ENCODE measurements at places on chromosomes 3 and 15. TPM values are rescaled to one million over a fixed set of nuclear protein-coding genes. Genes with fewer than 3 reads are reported as not detected.

Gene CACNA2D3
- polyA plus RNA-seq: 0.36 TPM

- no peak overlapping the region for H3K4me3 ChIP-seq
- no peak for DNase-seq
- H3K4me1 ChIP-seq: no peaks in the 10 kb centered on the region
- H3K36me3 ChIP-seq: no peaks in the 10 kb centered on the region
- no peaks in the 10 kb centered on the region for H3K27me3 ChIP-seq
- H3K27ac ChIP-seq: no peak overlapping the region
These were observed 25.4 kb downstream of the ISG20 start for GRCh38 chr15:88664151-88664778.

Gene NDUFB4
- 332 TPM for polyA plus RNA-seq

DNA sequence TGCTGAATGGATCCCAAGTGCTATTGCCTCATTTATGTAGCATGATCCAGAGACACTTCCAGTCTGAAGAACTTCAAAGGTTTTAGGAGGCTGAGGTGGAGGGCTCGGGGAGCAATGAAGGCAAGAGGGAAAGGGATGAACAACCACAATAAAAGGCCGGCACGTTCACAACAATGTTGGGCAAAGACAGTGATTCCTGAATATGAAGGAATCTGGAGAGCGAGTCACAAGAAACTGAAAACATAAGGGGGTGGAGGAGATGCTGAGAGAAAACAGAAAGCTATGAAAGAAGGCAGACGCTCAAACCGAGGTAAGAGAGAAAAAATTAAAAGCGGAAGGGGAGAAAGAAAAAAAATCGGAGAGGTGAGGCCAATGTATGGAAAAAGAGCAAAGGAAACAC lies 120.1 kb downstream of the GREM1 start:
- peaks cover 48% of the 10 kb centered on the region for H3K36me3 ChIP-seq
- peaks cover 17% of the 10 kb centered on the region for H3K4me1 ChIP-seq
- no peak overlapping the region for H3K4me3 ChIP-seq
- no peak overlapping the region for H3K27ac ChIP-seq

- H3K27ac ChIP-seq: no peak overlapping the region
- no peak for DNase-seq
- peaks cover 1% of the 10 kb centered on the region for H3K36me3 ChIP-seq
- H3K4me3 ChIP-seq: no peak overlapping the region
- no peaks in the 10 kb centered on the region for H3K4me1 ChIP-seq
- H3K27me3 ChIP-seq: no peaks in the 10 kb centered on the region
These were observed 2.3 kb upstream of the ADPGK start for GRCh38 chr15:72785841-72786240.

- no peak for DNase-seq
- H3K4me1 ChIP-seq: no peaks in the 10 kb centered on the region
- H3K27ac ChIP-seq: no peak overlapping the region
- H3K36me3 ChIP-seq: no peaks in the 10 kb centered on the region
- no peaks in the 10 kb centered on the region for H3K27me3 ChIP-seq
These were observed 194.3 kb upstream of the SGO1 start for GRCh38 chr3:20380295-20380694.

Gene MAGEL2
- 0.03 TPM for polyA plus RNA-seq

- no peaks in the 10 kb centered on the region for H3K36me3 ChIP-seq
- H3K4me3 ChIP-seq: no peak overlapping the region
- no peaks in the 10 kb centered on the region for H3K27me3 ChIP-seq
- no peak overlapping the region for H3K27ac ChIP-seq
These were observed 52.4 kb downstream of the DRD3 start for GRCh38 chr3:114126461-114126860.

Gene CDC25A
- 3.8 TPM for polyA plus RNA-seq

DNA sequence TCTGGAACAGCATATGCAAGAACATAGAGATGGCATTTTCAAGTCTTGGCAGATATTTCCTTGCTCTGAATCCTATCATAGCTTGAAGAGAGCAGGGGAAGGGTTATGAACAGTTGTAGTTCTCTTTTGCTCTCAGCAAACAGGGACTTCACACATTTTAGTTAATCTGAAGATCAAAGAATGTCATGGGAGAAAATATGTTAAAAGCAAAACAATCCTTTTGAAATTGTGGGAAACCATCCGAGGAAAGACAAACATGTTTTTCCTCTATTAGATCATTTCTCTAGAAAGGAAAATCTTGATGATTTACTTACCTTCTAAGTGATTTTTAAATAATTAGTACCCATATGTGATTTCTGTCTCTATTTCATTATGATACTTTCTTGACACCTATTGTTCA lies 77.8 kb upstream of the DCBLD2 start:
- peak overlapping the region; percentile 94 for H3K27ac ChIP-seq
- H3K4me1 ChIP-seq: peaks cover 25% of the 10 kb centered on the region
- DNase-seq: no peak
- no peaks in the 10 kb centered on the region for H3K27me3 ChIP-seq
- no peak overlapping the region for H3K4me3 ChIP-seq
- H3K36me3 ChIP-seq: peaks cover 17% of the 10 kb centered on the region

Gene HRG
- polyA plus RNA-seq: not detected

DNA sequence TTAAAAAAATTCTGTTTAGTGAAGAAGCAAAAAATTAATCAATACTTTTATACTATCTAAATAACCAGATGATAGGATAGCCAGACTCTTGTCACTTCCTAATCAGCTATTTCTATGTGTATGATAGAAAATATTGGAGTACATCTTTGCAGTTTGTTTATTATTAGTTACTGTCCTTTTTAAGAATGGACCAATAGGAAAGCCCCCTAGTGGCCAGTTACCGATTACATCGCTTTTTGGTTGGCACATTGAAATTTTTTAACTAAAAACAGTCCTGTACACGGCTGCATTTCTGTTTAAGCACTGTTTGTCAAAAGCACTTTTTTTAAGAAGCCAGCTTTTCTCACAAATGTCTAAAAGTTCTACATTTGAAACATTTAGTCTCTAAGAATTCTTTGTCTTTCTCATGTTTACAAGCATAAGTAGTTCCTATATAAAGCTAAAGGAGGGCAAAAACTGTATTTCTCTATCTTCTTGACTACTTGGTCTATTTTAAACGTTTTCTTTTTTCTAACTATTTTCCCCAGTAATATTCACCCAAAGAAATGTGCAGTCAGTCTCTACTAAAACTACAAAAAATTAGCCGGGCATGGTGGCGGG lies 253.2 kb upstream of the LRTM1 start:
- no peaks in the 10 kb centered on the region for H3K27me3 ChIP-seq
- DNase-seq: peak; percentile 38
- H3K27ac ChIP-seq: no peak overlapping the region
- peaks cover 12% of the 10 kb centered on the region for H3K4me1 ChIP-seq

DNA sequence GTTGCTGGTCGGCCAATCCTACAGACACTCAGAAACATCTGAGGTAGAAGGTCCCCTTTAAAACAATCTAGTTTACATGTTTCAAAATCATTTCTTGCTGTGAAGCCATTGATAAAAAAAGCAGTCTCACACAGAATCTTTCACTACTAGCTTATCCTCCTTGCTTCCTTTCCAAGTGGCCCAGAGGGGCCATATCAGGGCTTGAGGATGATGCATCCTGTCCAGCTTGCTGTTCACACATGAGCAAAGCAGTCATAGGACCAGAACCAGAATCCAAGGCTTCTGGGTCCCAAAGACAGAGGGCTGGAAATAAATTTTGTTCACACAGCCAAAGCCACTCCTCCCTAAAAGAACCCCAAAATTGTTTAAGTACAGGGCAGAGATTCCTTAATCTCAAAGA lies 9.2 kb upstream of the LYZL4 start:
- H3K4me1 ChIP-seq: no peaks in the 10 kb centered on the region
- no peak overlapping the region for H3K27ac ChIP-seq
- H3K27me3 ChIP-seq: no peaks in the 10 kb centered on the region
- DNase-seq: no peak
- H3K36me3 ChIP-seq: no peaks in the 10 kb centered on the region

GRCh38 chr3:28586325-28586724 lies 237.7 kb upstream of the AZI2 start:
- no peak overlapping the region for H3K27ac ChIP-seq
- peaks cover 7% of the 10 kb centered on the region for H3K4me1 ChIP-seq
- no peak overlapping the region for H3K4me3 ChIP-seq
- H3K27me3 ChIP-seq: no peaks in the 10 kb centered on the region
- H3K36me3 ChIP-seq: no peaks in the 10 kb centered on the region
- no peak for DNase-seq

Gene COL6A6
- not detected for polyA plus RNA-seq

Gene OR5H14
- not detected for polyA plus RNA-seq

Gene CHRM5
- polyA plus RNA-seq: not detected

- no peak for DNase-seq
- H3K36me3 ChIP-seq: no peaks in the 10 kb centered on the region
- no peak overlapping the region for H3K27ac ChIP-seq
- no peaks in the 10 kb centered on the region for H3K4me1 ChIP-seq
- H3K4me3 ChIP-seq: no peak overlapping the region
These were observed 96.8 kb downstream of the PPM1L start for GRCh38 chr3:160852856-160853255.

Gene DNAH12
- 0.03 TPM for polyA plus RNA-seq

- no peaks in the 10 kb centered on the region for H3K27me3 ChIP-seq
- peaks cover 24% of the 10 kb centered on the region for H3K4me1 ChIP-seq
- peaks cover 43% of the 10 kb centered on the region for H3K36me3 ChIP-seq
- H3K4me3 ChIP-seq: no peak overlapping the region
- DNase-seq: no peak
- no peak overlapping the region for H3K27ac ChIP-seq
These were observed 238.6 kb upstream of the TPM1 start for GRCh38 chr15:62803856-62804400.

- H3K36me3 ChIP-seq: no peaks in the 10 kb centered on the region
- peaks cover 52% of the 10 kb centered on the region for H3K27me3 ChIP-seq
- peaks cover 5% of the 10 kb centered on the region for H3K4me1 ChIP-seq
- H3K27ac ChIP-seq: no peak overlapping the region
- peak; percentile 91 for DNase-seq
These were observed 459 bp upstream of the ADCY5 start for GRCh38 chr3:123449102-123449996.

Gene MAP6D1
- polyA plus RNA-seq: 2.6 TPM

- H3K27ac ChIP-seq: no peak overlapping the region
- no peaks in the 10 kb centered on the region for H3K36me3 ChIP-seq
- H3K27me3 ChIP-seq: no peaks in the 10 kb centered on the region
- H3K4me1 ChIP-seq: no peaks in the 10 kb centered on the region
These were observed 20.6 kb downstream of the CCDC13 start for GRCh38 chr3:42752441-42752840.

DNA sequence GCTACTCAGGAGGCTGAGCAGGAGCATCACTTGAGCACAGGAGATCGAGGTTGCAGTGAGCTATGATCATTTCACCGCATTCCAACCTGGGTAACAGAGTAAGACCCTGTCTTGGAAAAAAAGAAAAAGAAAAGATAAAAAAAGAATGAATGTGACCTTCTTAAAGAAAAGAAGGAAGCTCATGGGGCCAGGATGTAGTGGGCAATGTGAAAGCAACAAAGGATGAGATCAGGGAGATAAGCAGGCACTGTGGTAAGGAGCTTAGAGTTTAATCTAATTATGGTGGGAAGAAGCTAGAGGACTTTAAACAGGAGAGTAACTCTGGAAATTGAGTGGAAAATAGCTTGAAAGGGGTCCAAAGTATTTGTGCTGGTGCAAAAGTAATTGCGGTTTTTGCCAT lies 231.6 kb upstream of the UBE2E2 start:
- H3K36me3 ChIP-seq: no peaks in the 10 kb centered on the region
- no peaks in the 10 kb centered on the region for H3K27me3 ChIP-seq
- H3K27ac ChIP-seq: no peak overlapping the region
- H3K4me1 ChIP-seq: no peaks in the 10 kb centered on the region
- H3K4me3 ChIP-seq: no peak overlapping the region

- no peaks in the 10 kb centered on the region for H3K36me3 ChIP-seq
- DNase-seq: no peak
- H3K4me3 ChIP-seq: no peak overlapping the region
- no peaks in the 10 kb centered on the region for H3K4me1 ChIP-seq
- H3K27ac ChIP-seq: no peak overlapping the region
These were observed 99.8 kb downstream of the TRIM69 start for GRCh38 chr15:44836094-44836493.

DNA sequence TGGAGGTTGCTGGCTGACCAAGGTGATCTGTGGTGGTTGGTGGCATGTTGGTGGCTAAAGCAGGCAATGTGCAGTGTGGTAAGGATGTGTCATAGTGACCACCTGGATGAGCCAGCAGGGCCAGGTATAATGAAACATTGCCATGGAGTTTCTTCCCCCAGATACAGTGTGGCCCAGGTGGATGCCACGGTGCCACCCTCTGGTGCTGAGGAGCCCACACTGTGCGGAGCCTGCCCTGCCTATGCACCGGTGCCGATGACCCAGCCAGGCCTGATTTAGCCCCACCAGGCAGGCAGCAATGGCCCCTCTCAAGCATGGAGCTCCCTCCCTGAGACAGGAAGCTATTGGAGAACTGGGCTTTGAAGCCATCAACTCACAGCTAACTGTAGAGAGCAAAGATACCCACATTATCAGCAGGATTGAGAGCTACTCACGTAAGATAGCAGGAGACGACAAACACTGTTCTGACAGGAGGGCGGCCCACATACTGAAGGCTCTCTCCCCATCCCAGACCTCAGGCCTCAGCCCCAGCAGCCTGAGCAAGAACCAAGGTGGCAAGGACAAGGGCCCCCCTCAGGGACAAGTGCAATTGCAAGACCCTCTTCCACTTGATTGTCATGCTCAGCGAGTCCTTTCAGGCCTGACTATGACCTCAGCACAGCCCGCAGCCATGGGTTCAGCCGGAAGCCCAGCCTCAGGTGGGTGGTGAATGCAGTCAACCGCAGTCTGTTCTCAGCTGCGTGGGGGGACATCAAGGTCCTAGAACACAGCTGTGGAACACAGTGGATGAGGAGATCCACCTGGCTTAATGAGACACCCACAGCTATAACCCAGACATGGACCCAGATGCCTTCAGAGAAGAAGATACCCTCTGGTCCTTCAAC lies 82.8 kb upstream of the CDV3 start:
- H3K36me3 ChIP-seq: no peaks in the 10 kb centered on the region
- no peak for DNase-seq
- H3K4me3 ChIP-seq: no peak overlapping the region
- peaks cover 6% of the 10 kb centered on the region for H3K4me1 ChIP-seq
- no peak overlapping the region for H3K27ac ChIP-seq
- H3K27me3 ChIP-seq: no peaks in the 10 kb centered on the region

Gene ASB14
- not detected for polyA plus RNA-seq

- no peaks in the 10 kb centered on the region for H3K27me3 ChIP-seq
- peak; percentile 80 for DNase-seq
- peaks cover 95% of the 10 kb centered on the region for H3K4me1 ChIP-seq
- no peaks in the 10 kb centered on the region for H3K36me3 ChIP-seq
These were observed 103.1 kb upstream of the TLE3 start for GRCh38 chr15:70200511-70201424.

GRCh38 chr3:7657214-7658112 lies 796.5 kb downstream of the GRM7 start:
- H3K4me1 ChIP-seq: no peaks in the 10 kb centered on the region
- peak; percentile 19 for DNase-seq
- no peak overlapping the region for H3K4me3 ChIP-seq
- H3K36me3 ChIP-seq: no peaks in the 10 kb centered on the region
- H3K27ac ChIP-seq: peak overlapping the region; percentile 11

Gene CLDN16
- polyA plus RNA-seq: 0.02 TPM
